Stimulated activated CD8-positive, alpha-beta memory T cell treated with anti-CD3 and anti-CD28 coated beads, Interleukin-4, amount 100 ng/mL, for 24 hours (primary cell): ENCODE measurements at places on chromosomes 16 and 17.

DNA sequence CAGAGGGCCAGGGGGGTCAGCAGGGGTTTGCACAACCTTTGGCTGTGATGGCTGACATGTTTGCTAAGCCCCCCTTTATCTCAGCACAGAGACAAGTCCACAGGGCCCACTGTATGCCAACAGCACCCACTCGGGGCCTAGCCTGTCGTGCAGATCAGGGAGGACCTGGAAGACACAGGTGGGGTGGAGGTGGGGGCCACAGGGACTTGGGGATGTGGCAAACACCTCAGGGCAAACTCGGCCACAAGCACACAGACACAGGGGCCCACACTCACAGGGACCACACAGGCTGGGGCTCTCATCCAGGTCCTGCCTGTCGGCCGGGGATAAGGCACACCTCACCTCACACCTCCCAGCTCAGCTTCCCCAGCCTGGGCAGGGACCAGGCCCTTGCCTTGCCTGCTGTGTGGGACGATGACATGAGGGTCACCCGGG is 87.9 kb downstream of the C16orf78 start:
- DNase-seq, result no peak

GRCh38 chr16:29290631-29291247 is 115.8 kb downstream of the NPIPB11 start:
- DNase-seq, result peak; percentile 62

GRCh38 chr16:71364133-71364681 is 5.7 kb downstream of the CALB2 start:
- DNase-seq, result no peak

- DNase-seq, result peak; percentile 41
Observed at GRCh38 chr17:48012151-48012520, 25.5 kb downstream of the COPZ2 start.

- DNase-seq, result no peak
Observed at GRCh38 chr16:4599545-4599944, 15.1 kb downstream of the UBALD1 start.

GRCh38 chr17:83201206-83202001 is 122.0 kb downstream of the METRNL start:
- DNase-seq, result no peak

DNA sequence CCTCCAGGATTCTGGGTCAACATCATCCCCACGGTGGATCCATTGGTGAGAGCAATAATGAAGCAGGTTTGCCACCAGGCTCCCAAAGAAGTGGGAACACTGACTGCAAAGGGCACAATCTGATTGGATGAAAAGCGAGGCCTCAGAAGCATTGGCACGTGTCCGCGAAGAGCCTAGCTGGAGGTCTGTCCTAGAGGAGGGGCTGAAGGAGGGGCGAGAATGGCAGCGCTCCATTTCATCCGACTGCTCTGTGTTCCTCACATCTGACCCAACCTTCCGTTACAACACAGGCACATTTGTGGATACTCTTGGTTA is 79.9 kb downstream of the MRC2 start:
- no peak for DNase-seq

DNA sequence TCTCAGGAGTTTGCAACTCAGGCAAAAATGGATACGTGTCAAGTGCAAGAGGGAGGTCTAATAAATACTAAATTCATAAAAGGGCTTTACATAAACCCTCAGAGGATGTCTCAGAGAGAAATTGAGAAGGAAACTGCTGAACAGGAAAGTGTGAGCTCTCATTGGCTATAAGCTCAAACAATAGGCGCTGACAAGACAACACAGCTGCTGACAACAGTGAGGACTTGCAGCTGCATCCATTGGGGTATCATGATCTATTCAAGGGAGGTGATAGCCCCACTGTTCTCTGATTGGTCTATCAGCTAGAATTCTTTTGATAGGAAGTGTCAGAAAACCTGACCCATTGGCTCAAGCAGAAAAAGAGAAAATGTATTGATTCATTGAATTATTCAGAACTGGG is 187.2 kb downstream of the CBLN1 start:
- DNase-seq, result no peak
